ENCODE measurements at places on chromosomes 5 and 9. TPM values are rescaled to one million over a fixed set of nuclear protein-coding genes. Genes with fewer than 3 reads are reported as not detected.

DNA sequence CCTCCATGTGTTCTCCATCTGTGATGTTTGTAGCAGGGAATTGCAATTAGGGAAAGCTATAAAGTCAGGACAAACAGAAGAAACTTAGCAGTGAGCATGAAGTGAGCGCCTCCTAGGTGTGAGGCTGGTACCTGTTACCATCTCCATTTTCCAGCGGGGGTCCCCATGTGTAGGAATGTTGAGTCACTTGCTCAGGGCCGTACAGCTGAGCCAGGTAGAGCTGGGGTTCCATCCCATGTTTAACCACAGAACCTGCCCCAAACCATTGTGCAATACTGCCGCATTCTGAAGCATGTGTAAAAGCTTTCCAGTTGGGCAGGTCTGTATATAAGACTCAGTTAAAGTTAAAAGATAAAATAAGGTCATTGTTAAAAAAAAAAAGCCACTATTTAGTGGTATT lies 62.7 kb downstream of the NDFIP1 start:
- no peak for DNase-seq

DNA sequence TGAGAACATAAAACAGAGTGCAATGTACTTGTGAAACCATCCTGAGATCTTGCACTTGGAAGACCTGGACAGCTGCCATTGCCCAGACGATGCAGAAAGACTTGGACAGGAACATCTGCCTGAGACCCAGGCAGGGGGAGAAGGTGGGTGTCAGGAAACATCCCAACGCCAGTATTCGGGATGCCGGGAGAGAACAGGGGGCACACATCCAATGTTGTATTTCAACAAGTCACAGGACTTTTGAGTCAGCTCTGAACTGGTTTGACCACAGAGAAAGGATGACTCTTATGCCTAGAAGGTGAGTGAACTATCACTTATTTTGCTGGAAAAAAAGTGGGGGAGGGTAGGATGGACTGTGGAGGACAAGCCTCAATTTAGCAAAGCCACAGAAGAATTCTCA lies 124.6 kb downstream of the ROR2 start:
- no peak for DNase-seq

DNA sequence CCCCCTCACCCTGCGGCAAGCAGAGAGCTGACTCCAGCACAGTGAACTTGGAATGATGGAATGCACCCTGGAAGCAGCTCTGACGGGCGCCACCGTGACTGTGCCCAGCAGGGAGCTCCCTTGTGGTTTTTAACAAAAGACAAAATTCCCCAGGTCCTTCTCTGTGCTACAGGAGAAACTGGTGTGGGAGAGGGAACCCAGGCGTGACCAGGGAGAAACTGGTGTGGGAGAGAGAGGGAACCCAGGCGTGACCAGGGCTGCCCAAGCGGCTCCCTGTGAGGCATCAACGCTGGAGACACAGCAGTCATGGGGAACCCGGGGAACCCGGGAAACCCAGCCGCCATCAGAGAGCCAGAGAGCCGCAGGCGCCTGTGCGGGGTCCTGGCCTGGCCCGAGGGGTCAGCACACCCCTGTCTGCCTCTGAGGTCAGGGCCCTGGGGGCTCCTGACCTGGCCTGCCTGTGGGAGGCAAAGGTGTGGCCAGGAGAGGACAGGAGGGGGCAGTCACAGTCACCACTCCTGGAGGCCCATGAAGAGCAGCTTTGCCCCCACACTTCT lies 3.1 kb upstream of the AHRR start:
- no peak for DNase-seq

DNA sequence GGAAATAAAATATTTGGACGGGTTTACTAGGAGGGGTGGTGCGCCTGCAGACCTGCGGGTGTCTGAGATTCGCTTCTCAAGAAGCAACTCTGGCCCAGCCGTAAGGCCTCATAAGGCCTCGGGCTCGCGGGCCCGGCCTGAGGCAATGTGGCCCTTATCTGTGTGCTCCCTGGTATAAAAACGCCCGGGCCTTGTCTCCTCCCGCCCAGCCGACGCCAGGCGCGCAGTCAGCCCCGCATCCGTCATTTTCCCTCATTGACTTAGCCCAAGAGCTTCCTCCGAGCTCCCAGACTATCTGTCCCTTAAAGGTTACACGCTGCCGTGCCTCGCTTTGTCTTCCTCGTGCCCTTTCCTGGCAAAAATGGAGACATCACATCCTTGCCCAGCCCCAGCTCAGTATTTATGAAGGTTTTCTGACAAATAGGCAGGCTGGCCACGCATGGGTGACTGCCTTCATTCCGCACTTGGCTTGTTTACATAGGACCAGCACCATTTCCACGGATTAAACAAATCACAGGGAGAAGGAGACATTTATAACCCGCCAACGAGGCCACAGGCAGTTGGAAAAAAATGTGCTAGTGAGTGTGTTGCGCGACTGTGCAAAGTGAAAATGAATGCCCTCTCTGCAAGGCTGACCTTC lies 74.5 kb upstream of the TBCA start:
- no peak for DNase-seq

GRCh38 chr9:91664663-91665062 lies 241.0 kb upstream of the NFIL3 start:
- DNase-seq: no peak

DNA sequence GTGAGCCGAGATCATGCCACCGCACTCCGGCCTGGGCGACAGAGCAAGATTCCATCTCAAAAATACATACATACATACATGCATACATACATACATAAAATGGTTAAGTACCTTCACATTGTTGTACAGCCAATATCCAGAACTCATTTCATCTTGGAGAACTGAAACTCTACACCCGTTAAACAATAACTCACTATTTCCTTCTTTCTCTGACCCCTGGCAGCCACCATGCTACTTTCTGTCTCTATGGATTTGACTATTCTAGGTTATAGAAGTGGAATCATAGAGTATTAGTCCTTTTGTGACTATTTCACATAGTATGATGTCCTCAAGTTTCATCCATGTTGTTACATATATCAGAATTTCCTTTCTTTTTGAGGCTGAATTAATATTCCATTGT lies 9.6 kb upstream of the KIF27 start:
- DNase-seq: no peak

DNA sequence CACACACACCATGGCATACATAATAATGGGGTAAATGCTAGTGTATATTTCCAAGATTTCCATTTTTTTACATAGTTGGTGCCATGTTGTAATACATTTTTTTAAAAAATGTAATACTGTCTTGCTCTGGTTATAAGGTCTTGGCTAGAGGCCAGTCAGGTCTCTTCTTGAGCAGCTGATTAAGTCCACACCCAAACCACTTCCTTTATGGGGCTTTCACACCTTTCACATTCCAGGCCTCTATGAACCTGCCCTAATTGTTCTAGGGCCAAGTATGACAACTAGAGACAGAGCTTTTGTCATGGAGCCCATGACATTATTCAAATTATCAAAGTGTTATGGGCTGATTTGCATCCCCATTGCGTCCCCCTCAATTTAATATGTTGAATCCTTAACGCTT lies 495.6 kb upstream of the CTNND2 start:
- no peak for DNase-seq

- no peak for DNase-seq
Observed at GRCh38 chr5:33401482-33402390, 39.0 kb upstream of the TARS1 start.

DNA sequence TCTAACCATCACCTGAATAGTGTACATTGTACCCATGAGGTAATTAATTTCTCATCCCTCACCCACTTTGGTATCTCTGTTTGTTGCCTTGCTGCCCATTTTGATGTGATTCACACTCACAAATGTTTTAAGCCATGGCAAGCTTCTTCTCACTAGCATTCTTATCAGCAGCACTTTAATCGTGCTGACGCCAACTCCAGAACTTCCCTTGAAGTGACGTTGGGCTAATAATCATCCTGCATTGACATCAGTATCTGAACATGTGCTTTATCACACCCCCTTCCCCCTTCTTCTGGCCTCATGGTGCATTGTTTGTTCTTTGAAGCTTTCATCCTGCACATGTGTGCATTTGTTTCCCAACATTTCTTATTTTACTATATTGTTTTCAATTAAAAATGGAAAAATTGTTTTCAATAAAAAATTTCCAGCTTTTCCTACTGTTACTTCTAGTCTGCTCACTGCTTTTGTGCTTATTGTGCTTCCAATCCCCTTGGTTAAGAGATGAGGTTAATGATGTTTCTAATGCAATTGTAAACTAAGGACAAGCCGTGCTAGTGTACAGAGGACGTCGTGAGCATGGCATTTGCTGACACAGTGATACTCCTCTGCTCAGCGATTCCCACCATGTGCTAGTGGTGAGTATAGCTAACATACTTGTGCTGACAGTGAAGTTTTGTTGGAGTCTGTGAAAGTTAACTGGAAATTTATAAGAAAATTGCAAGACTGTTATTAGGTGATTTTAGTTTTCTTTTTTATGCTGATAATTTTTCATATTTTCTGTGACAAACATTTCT lies 238.5 kb downstream of the KDM4C start:
- DNase-seq: no peak

PITX1 gene
- total RNA-seq: not detected

TAF11L13 gene
- total RNA-seq: not detected

WNK2 gene
- total RNA-seq: 16.4 TPM
